ENCODE measurements at places on chromosomes 1 and 21. TPM values are rescaled to one million over a fixed set of nuclear protein-coding genes. Genes with fewer than 3 reads are reported as not detected.

The KRTAP19-1 gene
- total RNA-seq: not detected

The S100A7 gene
- total RNA-seq: not detected

- no peak for DNase-seq
Measured at GRCh38 chr1:164598719-164599118, 39.7 kb downstream of the PBX1 start.

GRCh38 chr1:220812308-220812707 lies 25.6 kb downstream of the MTARC1 start:
- DNase-seq: no peak

- no peak for DNase-seq
Measured at GRCh38 chr1:44326821-44327465, 28.1 kb downstream of the ERI3 start.

DNA sequence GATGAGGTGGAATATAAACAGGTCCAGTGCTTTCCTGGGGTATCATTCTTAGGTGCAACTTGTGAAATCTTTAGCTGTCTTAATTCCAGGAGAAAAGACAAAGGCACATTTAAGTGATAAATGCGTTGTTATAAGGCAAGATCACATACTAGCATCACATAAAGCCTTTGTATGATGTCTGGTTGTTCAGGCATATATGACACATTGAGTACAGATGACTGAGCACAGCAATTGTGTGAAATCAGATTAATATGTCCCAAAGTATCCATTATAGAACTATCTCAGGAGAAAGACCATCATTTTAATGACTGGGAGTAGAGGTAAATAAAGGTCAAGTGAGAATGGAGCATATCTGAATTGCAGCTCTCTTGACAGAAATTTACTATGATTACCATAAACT lies 205.1 kb downstream of the PTGER3 start:
- DNase-seq: no peak

DNA sequence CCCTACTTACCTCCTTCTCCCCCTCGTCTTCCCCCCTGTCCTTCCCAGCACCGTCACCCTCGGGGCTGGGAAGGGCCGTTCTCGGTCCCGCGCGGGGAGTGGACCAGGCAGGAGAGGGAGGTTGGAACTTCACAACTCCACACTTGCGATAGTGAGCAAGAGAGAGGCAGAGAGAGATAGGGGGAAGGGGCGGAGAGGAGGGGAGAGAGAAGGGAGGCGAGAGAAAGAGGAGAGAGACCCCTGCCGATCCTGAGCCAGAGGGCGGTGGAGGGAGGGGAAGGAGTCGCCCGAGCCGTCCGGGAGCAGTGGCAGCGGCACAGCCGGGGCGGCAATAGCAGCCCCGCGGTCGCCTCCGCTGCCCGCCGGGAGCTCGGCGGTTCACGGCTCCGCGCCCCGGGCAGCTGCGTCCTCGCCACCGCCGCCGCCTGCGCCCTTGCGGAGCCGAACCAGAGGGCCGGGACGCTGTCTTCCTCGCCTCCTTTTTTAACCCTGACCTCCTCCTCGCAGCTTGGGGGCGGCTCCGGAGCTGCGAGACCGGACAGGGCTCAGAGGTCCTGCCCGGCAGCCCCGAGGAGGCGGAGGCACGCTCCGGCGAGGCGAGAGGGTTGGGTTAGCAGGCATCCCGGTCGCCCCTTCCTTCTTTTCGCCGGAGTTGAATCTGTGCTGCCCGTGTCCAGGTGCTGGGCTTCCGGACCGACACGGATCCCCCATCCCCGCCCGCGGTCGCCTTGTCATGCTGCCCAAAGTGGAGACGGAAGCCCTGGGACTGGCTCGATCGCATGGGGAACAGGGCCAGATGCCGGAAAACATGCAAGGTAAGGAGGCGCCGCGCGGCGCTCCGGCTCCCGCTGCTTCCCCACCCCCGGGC lies 11.7 kb downstream of the NR5A2 start:
- no peak for DNase-seq

- DNase-seq: no peak
Measured at GRCh38 chr21:28110074-28110473, 882.6 kb downstream of the LTN1 start.

- DNase-seq: no peak
Measured at GRCh38 chr21:14290576-14290975, 74.6 kb downstream of the RBM11 start.

Measured in cardiac muscle cell (in vitro differentiated cells and primary cell).